ENCODE measurements at places on chromosomes 6 and 20.

GRCh38 chr20:61658563-61658962, 406.5 kb downstream of the CDH4 start:
- no peak for DNase-seq

DNA sequence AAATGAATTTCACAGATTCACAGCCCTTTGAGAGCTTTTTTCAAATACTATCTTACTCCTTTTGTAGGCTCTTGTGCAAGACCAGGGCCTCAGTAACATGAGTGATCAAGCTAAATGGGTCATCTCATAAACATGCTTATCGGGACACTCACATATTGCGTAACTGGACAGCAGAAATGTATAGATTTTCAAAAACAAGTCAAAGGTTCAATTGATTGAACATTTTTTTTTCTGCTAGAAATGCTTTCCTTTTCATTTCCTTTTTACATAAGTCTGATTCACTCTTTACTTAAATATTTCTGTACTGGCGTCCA, 8.7 kb upstream of the SALL4 start:
- DNase-seq = no peak

GRCh38 chr6:64034910-64035655, 399.5 kb downstream of the PHF3 start:
- no peak for DNase-seq

DNA sequence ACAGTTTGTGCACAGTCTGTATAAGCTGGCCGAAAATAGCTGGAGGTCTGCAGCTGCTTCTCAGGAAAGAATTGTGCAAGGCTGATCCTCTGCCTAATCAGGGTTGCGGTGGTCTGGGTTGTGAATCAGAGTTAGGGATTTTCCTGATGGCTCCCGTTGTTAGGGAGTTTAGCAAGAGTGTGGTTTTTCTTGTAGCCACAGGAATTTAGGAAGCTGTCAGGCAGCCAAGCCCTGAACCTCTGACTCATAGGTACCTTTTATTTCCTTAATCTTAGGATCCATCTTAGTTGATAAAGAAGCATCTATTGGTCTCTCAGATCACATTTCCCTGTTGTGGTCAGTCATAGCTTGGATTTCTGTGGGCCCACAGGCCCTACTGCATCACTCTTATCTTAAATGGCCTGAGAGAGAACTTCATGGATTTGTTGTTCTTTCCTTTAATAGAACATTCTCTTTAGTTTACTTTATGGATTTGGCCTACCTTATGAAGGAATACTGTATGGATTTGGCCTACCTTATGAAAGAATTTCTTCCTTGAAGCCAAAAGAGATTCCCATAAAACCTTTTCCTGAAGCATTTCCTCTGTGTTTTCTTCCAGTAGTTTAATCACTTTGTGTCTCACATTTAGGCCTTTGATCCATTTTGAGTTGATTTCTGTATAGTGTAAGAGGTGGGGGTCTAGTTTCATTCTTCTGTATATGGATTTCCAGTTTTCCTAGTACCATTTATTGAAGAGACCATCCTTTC, 10.3 kb downstream of the KIF25 start:
- DNase-seq = no peak

- no peak for DNase-seq
Observed at GRCh38 chr6:163958646-163959045, 544.1 kb downstream of the QKI start.

- no peak for DNase-seq
Observed at GRCh38 chr6:129845696-129846095, 15.4 kb downstream of the TMEM244 start.

- no peak for DNase-seq
Observed at GRCh38 chr6:142195862-142196541, 48.9 kb downstream of the VTA1 start.

- no peak for DNase-seq
Observed at GRCh38 chr20:16308754-16309153, 264.5 kb downstream of the KIF16B start.

- DNase-seq = peak; percentile 74
Observed at GRCh38 chr6:151014404-151015100, 149.1 kb downstream of the MTHFD1L start.

GRCh38 chr6:3650076-3650958, 101.2 kb downstream of the PXDC1 start:
- DNase-seq = no peak

All from activated CD4-positive, alpha-beta T cell treated with anti-CD3 and anti-CD28 coated beads, Interleukin-2, Interleukin-6, amounts not matched to agents 100 ng/mL and 50 ng/mL, durations not matched to agents 16 hours and 8 hours (primary cell).